ENCODE measurements at places on chromosomes 12 and 14.

- DNase-seq: peak; percentile 96
Measured at GRCh38 chr14:52856139-52856538, 64.7 kb upstream of the GNPNAT1 start.

DNA sequence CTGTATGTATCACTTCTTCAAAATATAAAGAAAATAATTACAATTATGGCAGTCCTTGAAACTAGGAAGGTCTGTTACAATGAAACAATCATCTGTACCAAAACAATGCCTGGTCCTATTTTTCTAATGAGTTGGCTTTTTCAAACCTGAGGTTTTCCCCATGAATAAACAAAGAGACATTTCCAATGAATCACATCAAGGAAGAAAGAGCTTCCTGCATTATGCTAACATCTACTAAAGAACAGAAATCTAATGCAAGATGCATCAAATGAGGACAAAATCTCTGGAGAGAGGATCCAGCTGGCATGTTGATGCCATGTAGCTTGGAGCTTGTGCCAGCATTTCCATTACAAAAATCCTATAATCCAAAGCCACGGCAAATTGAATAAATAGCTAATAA lies 29.3 kb downstream of the NIN start:
- no peak for DNase-seq

GRCh38 chr12:60997869-60998378 lies 1262.3 kb upstream of the USP15 start:
- DNase-seq: no peak

GRCh38 chr14:33959692-33960151 lies 8.8 kb upstream of the EGLN3 start:
- DNase-seq: peak; percentile 94

DNA sequence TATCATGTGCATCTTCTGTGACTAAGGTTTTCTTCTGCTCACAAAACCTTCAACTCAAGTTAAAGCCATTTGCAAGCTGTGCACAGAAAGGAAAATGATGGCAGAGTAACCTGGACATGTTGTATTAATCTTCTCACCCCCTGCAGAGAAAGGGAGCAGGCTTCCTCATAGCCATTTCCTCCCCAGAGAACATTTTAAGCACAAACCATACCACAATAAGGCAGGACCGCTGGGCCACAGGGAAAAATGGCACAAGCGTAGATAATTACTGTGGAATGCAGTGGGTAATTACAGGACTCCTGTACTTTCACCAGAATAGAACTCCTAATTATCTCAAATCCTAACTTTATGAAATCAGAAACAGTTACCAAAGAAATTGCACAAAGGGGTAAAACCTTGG lies 215.7 kb downstream of the KIF21A start:
- peak; percentile 75 for DNase-seq

GRCh38 chr12:109170324-109170723 lies 53.9 kb downstream of the ACACB start:
- DNase-seq: no peak

DNA sequence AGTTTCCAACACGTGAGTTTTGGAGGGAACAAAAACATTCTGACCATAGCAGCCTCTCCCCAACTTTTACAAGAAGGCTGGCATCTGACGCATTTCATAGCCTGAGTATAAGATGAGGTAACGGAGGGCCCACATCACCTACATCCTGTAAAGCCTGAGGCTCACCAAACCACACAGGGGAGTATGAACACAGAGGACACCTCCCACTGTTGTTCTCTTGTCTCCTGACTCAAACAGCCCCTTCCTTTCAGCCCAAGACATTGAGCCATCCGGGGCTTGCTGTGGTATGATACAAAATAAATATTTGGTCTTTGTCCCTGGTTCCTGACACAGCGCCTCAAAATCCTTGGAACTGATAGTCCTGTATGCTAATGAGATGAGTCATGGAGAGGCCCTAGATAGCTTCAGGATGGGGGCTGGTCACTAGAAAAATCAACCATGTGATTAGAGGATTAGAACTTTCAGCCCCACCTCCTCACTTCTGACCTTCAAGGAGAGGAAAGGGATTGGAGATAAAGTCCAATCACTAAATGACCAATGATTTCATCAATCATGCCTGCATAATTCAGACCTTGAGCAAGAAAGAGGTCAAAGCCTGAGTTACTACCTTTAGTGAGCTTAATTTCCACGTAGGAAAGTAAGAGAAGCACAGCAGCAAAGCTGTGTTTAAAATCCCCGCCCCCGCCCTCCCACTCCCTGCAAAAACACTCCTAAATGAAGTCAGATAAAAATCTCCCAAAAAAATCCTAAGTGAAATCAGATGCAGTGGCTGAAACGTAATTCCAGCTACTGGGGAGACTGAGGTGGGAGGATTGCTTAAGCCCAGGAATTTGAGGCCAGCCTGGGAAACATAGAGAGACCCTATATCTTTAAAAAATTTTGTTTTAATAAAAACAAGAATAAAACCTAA lies 236.4 kb downstream of the PCNX1 start:
- no peak for DNase-seq
